ENCODE measurements at places on chromosomes 7 and 10.

DNA sequence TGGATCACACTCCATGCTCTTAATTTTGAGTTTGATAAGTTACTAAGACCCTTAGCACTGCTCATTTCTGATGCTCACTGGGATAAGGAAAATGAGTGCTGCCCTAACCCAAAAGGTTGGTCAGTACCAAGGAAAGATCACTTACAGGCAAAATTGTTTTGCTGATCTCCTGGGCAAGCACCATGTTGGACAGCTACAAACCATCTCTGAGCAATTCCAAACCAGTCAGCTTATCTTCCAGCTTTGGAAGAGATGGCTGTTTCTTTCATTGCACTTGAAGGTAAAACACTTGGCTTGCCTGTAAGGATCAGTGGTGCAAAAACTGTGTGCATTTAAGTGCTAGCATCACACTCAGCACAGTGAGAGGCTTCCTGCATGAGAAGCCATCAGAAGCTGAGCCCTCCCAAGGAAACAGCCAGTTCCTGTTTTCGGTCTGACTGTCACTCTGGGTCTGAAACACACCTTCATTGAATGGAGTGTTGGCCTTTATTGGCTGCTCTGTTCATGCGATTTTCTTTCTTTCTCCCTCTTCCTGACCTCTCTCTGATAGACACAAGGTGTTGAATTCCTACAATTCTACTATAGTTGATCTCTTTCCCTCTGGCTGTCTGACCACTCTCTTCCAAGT is 126.4 kb upstream of the GHITM start:
- DNase-seq, result no peak

GRCh38 chr10:600234-600633 is 89.2 kb downstream of the DIP2C start:
- DNase-seq, result peak; percentile 41

DNA sequence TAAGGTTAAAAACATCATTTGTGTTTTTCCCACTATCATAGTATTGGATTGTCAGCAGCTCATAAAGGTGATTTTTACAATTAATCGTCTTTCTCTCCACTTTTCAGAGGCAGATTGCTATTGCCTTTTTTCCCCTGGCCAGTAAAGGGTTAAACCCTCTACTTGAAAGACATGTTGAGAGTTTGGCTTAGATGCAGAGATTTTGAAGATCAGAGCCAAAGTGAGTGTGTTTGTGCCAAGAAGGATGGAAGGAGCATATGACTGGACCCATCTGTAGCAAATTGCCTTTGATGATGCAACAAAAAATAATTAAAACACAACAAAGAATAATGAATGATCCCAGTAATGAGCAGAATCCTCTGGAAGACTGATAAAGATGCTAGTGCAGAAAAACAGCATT is 373.1 kb downstream of the MALRD1 start:
- no peak for DNase-seq

- no peak for DNase-seq
Measured at GRCh38 chr7:7569615-7570014, 2.9 kb downstream of the MIOS start.

- no peak for DNase-seq
Measured at GRCh38 chr10:83075016-83075814, 1064.1 kb upstream of the GHITM start.

DNA sequence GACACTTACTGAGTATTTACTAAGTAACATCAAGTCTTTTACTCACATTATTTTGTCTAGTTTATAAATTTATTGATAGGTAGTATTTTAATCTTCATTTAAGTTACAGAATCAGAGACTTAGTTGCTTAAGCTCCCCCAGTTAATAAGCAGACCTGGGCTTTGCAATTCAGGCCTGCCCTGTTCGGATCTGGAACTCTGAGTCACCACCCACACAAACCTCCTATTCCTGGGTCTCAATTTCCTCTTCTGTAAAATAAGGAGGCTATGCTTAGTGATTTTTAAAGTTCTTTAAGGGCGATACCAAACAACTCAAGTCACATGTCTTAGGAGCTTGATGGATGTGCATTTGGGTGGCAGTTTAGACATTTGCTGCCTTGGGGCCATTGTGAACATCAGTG is 3.5 kb upstream of the MGAM start:
- peak; percentile 60 for DNase-seq

- no peak for DNase-seq
Measured at GRCh38 chr10:106515206-106515790, 649.2 kb downstream of the SORCS1 start.

GRCh38 chr7:95394370-95394769 is 1.8 kb downstream of the PON3 start:
- no peak for DNase-seq

DNA sequence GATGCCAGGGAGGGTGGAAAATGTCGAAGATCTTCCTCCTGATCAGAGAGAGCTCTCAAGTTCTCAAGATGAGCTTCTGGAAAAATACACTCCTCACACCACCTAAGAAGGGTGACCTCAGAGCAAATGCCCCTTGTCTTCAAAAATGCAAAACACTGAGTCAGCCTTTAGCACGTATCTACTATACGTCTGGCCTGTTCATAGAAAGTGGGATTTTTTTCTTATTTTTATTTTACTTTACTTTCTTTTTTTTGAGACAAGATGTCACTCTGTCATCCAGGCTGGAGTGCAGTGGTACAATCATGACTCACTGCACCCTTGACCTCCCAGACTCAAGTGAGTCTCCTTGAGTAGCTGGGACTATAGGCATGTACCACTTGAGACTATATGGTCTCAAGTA is 57.1 kb downstream of the AFAP1L2 start:
- no peak for DNase-seq

- DNase-seq, result no peak
Measured at GRCh38 chr7:94561841-94562514, 52.4 kb downstream of the CASD1 start.

GRCh38 chr7:130490888-130491804 is 739 bp upstream of the MEST start:
- peak; percentile 71 for DNase-seq

GRCh38 chr7:85882335-85882734 is 695.5 kb upstream of the SEMA3D start:
- no peak for DNase-seq

GRCh38 chr10:126470991-126471390 is 82.7 kb upstream of the ADAM12 start:
- no peak for DNase-seq

- DNase-seq, result no peak
Measured at GRCh38 chr10:14652816-14653215, 121.9 kb downstream of the FAM107B start.

DNA sequence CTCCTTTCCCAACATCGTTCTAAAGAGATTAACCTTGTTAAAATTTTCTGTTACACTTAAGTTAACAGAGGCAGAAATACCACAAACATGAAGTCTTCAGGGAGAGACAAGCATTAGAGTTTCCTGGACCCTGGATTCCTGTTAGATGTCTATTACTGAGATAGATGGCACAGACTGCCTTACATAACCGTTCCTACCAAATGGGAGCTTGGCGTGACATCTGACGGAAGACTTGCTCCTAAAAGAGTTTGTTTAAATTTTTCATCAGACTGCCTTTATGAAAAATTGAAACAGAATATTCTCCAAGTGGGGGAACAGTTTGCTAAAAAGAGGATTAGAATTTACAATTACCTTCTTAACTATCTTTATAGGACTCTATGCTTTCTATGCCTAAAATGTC is 22.7 kb downstream of the ANK3 start:
- no peak for DNase-seq

GRCh38 chr10:79299397-79300241 is 47.6 kb upstream of the PPIF start:
- DNase-seq, result peak; percentile 57

GRCh38 chr7:94620703-94621118 is 35.2 kb downstream of the SGCE start:
- DNase-seq, result peak; percentile 82

DNA sequence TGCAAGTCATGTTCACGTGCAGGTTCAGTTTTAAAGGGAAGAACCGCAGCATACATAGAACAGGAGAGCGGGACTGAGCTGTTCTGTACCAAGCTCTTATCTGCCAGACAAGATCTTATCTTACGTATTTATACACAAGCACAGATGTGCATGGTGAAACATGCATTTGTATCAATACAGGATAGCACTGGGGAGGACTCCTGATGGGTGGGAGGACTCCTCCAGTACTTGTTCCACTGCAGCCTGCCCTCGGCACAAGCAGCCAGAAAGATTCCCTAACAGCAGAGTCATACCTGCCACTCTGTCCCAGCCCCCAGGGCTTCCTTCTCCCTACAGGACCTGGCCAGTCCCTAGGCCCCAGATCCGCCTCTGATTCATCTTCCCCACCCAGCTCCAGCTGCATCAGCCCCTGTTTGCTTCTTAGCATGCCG is 13.2 kb upstream of the PRKCQ start:
- DNase-seq, result no peak

GRCh38 chr7:127047521-127047920 is 205.2 kb downstream of the GRM8 start:
- no peak for DNase-seq

DNA sequence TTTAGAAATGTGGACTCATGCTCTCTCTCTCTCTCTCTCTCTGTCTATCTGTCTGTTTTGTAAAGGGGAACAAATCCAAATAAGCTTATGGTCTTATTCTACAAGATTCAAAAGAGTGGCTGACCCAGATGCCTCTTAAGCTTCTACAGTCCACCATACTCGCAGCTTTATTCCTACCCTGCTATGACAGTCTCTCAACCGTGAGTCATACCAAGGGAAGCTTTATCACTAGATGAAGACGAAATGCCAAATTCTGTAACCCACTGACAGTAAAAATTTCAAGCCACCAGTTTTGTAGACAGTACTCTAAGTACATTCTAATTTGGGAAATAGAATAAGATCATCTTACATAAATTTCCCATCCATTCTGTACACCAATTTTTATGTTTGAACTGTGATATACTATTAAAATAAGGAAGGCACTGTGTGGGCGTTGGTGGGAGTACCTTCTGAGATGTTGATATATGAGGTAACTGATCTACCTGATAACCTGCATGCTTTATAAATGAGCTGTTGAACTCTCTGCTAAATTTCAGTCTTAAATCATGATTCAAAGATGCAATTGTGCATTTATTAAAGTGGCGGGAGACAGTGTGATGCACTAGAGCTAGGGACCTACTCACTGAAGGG is 153.2 kb downstream of the KLF6 start:
- no peak for DNase-seq

DNA sequence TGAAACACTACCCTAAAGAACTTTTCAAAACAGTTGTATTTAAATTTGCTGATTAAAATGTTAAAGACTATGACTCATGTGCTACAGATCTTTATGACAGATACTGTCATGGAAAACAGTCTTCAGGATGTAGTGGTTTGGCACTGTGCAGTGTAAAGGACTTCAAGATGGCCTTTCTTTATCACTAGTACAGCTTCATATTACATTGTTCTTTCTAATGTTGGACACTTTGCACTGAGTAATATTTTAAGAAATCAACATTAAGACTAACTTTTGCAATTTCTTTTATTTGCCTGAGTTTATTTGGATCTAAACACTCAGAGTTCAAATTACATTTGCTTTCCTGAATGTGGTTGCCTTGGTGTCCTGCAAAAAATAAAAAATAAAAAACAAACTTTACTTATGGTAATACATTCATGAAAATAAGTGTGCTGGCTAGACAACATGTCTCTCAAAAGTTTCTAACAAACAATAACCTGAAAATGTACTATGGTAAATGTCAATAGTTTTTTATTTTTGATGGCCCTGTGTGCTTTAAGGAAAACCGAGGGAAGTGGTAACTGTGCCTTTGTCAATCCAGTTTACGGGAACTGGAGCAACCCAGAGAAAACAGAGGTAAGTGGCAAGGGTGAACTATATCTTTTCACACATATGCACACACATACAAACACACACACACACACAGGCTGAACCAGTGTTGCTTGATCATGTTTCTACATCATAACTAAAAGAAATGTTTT is 85.9 kb upstream of the PLXDC2 start:
- DNase-seq, result no peak

DNA sequence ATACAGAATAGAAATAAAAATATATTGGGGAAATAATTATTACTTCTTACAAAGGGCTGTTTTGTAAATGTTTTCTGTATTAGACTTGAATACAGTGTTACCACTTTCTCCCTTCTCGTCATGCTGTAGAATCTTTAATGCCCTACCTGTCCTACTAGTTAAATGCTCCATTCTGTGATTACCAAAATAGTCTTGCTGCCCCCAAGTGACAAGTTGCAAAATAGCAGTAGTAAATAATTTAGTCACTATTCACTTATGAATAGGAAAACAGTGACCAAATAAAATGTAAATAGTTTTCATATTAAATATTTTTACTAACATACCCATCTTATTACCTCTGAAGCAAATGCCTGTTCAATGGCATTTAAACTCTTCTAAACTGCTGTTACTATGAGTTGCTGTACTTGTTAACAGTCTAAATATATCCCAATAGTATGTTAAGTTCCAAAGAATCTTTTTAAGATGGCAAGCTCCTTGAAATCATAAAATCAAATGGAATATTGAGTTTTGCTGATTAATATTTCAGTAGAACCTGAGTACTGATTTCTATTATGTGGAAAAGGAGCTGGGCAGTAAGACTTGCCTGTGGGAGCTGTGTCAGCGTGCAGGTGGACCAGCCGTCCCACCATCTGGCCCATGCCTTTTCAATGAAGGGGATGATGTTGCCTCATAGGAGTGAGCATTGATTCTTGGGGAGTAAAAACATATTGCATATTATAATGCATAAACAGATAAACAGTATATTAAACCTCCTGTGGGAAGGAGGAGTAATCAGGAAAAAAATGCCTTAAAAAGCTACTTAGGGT is 18.1 kb upstream of the OIT3 start:
- peak; percentile 49 for DNase-seq

DNA sequence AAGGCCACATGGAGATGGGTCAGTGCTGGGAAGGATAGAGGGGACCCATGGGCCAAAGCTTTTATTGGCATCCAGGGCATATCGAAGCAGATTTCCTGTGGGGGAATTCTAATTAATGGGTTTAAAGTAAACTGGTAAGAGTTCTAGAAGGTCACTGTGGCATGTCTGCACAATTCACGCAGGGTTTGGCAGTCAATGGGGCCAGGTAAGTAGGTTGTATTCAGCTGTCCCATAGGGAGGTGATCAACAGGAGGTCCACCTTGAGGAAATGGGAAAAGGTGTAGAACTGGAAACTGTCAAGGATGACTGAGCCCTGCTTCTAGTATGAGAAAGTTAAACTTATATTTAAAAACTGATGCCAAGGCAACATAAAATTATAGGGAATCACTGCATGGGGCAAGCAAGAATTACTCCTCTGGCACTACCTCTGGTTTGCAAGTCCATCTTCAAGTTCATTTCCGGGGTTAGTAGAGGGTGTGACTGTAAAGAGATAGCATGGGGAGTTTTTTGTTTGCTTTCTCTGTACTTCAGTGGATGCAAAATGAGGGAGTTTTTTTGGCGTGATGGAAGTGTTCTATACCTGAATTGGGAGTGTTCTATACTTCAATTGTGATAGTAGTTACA is 22.5 kb downstream of the TBC1D12 start:
- no peak for DNase-seq

GRCh38 chr10:21572578-21572977 is 38.5 kb downstream of the MLLT10 start:
- DNase-seq, result no peak

GRCh38 chr10:92573091-92573797 is 649 bp downstream of the IDE start:
- peak; percentile 49 for DNase-seq

- DNase-seq, result peak; percentile 85
Measured at GRCh38 chr10:58531084-58531695, 18.5 kb downstream of the BICC1 start.
